ENCODE measurements at places on chromosomes 5 and 9. TPM values are rescaled to one million over a fixed set of nuclear protein-coding genes. Genes with fewer than 3 reads are reported as not detected.

DNA sequence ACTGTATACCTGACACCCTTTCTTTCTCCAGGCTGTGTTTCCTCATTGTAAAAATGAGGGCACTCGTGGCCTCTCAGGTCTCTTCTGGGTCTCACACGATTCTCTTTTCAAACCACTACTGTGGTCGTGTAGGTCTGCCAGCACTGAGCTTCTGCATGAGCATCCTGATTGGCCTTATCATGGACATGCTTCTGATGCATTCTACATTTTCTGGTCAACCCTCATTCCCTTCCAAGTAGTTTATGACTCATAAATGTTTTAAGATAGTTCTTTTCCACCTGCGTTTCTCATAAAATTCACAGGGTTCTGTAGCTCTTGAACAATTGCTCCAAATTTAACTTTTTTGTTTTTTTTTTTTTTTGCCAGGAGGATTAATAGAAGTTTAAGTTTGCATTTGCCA is 294.8 kb downstream of the KCTD16 start:
- H3K36me3 ChIP-seq, result no peaks in the 10 kb centered on the region
- H3K27ac ChIP-seq, result no peak overlapping the region
- H3K27me3 ChIP-seq, result no peaks in the 10 kb centered on the region
- no peak for DNase-seq

- H3K36me3 ChIP-seq, result no peaks in the 10 kb centered on the region
- H3K4me3 ChIP-seq, result no peak overlapping the region
- DNase-seq, result no peak
- H3K4me1 ChIP-seq, result no peaks in the 10 kb centered on the region
- no peaks in the 10 kb centered on the region for H3K27me3 ChIP-seq
Observed at GRCh38 chr5:162227075-162227474, 159.5 kb downstream of the GABRG2 start.

- peak; percentile 74 for DNase-seq
- H3K4me1 ChIP-seq, result 0 out of 2 replicates have a peak, but pooled peaks cover 5% of the 10 kb centered on the region
- H3K36me3 ChIP-seq, result no peaks in the 10 kb centered on the region
Observed at GRCh38 chr5:103475629-103476240, 86.9 kb downstream of the NUDT12 start.

GRCh38 chr5:55480781-55481180 is 54.0 kb downstream of the PLPP1 start:
- H3K27me3 ChIP-seq, result no peaks in the 10 kb centered on the region
- no peak for DNase-seq
- peaks cover 5% of the 10 kb centered on the region for H3K36me3 ChIP-seq
- H3K4me1 ChIP-seq, result peaks cover 25% of the 10 kb centered on the region
- no peak overlapping the region for H3K4me3 ChIP-seq

DNA sequence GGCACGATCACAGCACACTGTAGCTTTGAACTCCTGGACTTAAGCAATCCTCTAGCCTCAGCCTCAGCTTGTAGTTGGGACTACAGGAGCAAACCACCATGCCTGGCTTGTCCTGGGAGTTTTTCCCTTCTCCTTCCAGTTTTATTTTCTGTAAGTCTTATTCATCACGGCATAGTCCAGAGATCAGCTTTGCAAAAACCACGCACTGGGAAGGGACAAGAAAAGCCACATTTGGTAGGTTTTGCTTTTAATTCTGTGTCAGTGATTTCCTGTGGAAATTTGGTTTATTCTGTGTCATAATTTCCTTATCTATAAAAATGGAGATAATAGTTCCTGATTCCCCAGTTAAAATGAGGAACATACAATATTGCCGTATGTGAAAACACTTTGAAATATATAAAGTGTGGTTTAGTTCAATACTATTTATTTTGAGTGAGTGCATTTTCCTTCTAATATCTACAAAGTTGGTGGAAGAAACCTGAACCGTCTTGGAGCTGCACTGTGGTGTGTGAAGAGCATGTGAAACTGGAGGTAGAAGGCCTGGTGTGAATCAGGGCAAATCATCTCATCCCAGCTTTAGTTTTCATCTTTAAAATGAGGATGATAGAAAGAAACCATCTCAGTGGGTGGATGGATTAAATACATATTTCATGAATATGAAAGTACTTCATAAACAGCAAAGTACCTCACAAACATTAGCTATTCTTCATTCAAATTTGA is 92.8 kb upstream of the ELL2 start:
- H3K4me3 ChIP-seq, result no peak overlapping the region
- H3K27ac ChIP-seq, result no peak overlapping the region
- no peaks in the 10 kb centered on the region for H3K27me3 ChIP-seq
- no peak for DNase-seq

DNA sequence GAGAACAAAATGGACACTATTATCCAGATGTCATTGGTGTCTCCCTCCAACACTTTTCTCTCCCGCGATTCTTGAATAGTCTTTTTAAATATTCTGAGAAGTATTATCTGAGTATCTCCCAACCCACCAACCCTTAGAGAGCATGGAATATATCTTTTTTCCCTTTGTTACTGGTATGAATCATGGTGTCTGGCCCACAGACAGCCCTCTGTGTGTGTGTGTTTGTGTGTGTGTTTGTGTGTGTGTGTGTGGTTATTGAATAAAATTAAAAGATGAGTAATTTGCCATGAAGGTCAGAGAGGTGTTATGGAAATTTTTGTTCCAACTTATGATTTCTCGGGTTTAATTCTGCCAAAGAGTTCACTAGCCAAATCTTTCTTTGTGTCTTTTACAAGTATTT is 47.7 kb downstream of the CAMK4 start:
- H3K27me3 ChIP-seq, result no peaks in the 10 kb centered on the region
- no peak for DNase-seq
- H3K4me1 ChIP-seq, result no peaks in the 10 kb centered on the region
- no peak overlapping the region for H3K27ac ChIP-seq

- H3K4me3 ChIP-seq, result no peak overlapping the region
- no peaks in the 10 kb centered on the region for H3K36me3 ChIP-seq
- H3K27me3 ChIP-seq, result no peaks in the 10 kb centered on the region
- no peak overlapping the region for H3K27ac ChIP-seq
Observed at GRCh38 chr9:78144663-78145377, 91.1 kb upstream of the CEP78 start.

- DNase-seq, result no peak
- no peak overlapping the region for H3K27ac ChIP-seq
- H3K4me3 ChIP-seq, result no peak overlapping the region
Observed at GRCh38 chr5:173785400-173785799, 102.7 kb upstream of the CPEB4 start.

DNA sequence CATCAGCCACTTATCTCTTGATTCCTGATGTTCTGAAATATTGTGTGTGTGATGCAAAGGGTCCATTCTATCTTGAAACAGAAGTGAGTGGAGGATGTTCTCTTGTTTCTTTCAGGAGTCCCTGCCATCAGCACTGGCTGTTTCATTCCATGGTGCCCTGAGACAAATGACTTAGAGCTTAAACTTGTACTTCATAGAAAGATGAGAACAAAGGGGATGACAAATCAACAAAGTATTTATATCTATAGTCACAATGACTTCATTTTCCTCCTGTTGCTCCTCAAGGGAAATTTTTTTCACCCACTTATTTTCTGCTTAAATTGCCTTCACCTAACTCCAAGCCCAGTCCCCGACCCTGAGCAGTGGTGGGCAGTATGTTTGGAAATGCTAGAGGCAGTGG is 171.6 kb downstream of the TARS1 start:
- no peaks in the 10 kb centered on the region for H3K27me3 ChIP-seq
- H3K36me3 ChIP-seq, result no peaks in the 10 kb centered on the region
- no peak overlapping the region for H3K27ac ChIP-seq
- DNase-seq, result no peak
- no peak overlapping the region for H3K4me3 ChIP-seq
- H3K4me1 ChIP-seq, result peaks cover 5% of the 10 kb centered on the region

- peaks cover 3% of the 10 kb centered on the region for H3K4me1 ChIP-seq
- H3K36me3 ChIP-seq, result no peaks in the 10 kb centered on the region
- H3K27me3 ChIP-seq, result no peaks in the 10 kb centered on the region
- no peak overlapping the region for H3K4me3 ChIP-seq
- DNase-seq, result no peak
Observed at GRCh38 chr5:167797933-167798332, 493.5 kb upstream of the WWC1 start.

DNA sequence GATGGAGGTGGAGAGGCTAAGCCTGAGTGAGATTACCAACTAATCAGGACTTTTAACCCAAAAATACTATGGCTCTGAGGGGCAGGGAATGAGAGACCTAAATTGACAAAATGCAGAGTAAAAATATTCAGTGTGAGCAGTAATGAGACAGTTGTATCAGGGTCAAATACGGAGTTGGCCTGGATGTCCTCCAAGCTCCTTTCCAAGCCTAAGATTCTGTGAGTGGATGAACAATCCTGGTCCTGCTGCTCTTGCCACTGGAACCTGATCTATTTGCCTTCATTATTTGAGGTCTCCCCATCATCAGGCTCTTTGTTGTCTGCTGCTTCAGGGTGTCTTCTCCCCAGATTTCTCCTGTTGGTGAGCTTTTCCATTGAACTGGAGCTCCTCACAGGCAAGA is 1.1 kb downstream of the PDCD1LG2 start:
- no peak overlapping the region for H3K27ac ChIP-seq
- H3K4me3 ChIP-seq, result no peak overlapping the region
- no peaks in the 10 kb centered on the region for H3K36me3 ChIP-seq

DNA sequence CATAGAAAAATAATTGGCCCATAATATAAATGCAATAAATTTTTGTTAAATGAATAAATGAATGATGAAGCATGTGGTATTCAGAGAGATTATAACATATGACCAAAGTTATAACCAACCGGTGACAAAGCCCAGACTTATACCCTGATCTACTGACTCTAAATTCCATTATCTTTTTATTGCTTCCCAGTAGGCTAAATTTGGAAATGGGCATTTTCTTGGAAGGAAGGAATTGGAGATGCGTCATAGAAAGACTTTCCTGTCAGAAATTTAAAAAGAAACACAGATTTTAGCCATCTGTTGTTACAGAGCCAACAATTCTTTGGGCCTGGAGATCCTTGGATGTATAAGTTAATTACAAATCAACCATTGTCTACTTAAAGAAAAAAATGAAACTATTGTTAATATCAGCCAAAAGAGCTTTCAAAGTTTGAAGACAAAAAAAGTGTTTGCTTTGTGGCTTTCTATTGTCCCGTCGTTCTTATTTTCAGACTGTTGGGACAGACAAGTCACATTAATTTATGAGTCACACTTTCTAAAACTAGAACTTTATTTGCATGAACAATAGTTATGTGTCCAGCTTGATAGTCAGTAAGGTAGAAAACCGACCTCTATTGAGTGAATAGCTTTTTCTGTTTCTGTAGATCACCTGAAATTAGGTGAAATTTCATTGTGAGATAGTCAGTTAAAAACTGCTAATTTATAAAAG is 428.7 kb downstream of the GABRG2 start:
- H3K27me3 ChIP-seq, result no peaks in the 10 kb centered on the region
- no peaks in the 10 kb centered on the region for H3K4me1 ChIP-seq
- DNase-seq, result no peak

DNA sequence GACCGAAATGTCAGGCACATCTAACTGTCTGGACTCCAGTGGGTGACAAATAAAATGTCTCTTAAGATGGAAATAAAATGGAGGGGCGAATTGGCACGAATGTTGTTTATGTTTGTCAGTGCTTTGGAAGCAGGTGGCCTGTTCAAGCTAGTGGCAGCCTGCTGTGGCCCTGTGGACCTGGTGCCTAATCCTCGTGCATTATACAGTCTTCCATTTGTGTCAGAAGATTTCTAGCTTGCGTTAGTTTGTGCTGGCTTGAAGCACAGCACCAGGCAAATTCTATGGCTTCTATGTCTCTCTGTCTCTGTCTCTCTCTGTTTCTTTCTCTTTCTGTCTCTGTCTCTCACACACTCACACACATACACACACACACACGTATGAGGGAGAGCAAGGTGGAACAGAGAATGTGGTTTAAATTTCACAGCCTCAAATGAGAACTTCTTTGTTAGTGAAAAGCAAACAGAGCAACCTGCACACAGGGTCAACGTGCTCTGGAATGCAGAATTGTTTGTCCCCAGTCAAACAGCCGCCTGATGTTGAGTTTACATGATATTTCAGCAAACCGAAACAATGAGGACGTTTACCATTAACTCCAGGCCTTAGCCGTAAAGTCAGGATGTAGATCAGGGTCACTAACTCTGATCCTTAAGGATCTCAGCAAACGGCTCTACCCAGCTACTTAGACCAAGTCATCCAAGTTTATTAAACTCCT is 39.0 kb upstream of the CD180 start:
- H3K27ac ChIP-seq, result no peak overlapping the region
- no peaks in the 10 kb centered on the region for H3K36me3 ChIP-seq
- H3K4me3 ChIP-seq, result no peak overlapping the region
- no peaks in the 10 kb centered on the region for H3K27me3 ChIP-seq
- peaks cover 7% of the 10 kb centered on the region for H3K4me1 ChIP-seq

GRCh38 chr5:11292648-11293356 is 531.8 kb upstream of the DAP start:
- no peak for DNase-seq
- no peaks in the 10 kb centered on the region for H3K4me1 ChIP-seq
- no peak overlapping the region for H3K4me3 ChIP-seq
- no peaks in the 10 kb centered on the region for H3K36me3 ChIP-seq

The FGF18 gene
- total RNA-seq, result 0.18 TPM

The CEL gene
- 0.71 TPM for total RNA-seq

The ZNF346 gene
- 24.7 TPM for total RNA-seq

The FOXD4L5 gene
- total RNA-seq, result 0.33 TPM

Data from SJCRH30 (cell line).